ENCODE measurements at places on chromosomes 11 and 22. TPM values are rescaled to one million over a fixed set of nuclear protein-coding genes. Genes with fewer than 3 reads are reported as not detected.

DNA sequence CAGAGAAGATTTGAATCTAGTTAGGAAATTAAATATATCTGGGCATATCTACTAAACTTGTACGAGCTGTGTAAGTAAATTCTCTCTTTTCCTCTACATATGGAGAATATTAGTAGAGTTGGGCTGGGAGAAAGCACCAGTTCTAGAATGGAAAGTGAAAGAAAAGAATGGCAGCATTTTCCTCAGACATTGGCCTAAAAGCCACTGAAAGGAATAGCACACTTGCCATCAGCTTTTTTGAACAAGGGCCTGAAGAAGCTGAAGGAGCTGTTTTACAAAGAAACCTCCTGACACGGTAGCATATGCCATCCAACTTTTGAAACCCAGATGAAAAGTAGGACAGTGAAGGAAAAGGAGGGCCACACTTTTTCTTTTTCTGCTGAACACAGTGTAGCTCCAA is 1563.7 kb upstream of the TENM4 start:
- no peak overlapping the region for H3K4me3 ChIP-seq
- no peak for DNase-seq
- H3K36me3 ChIP-seq = no peaks in the 10 kb centered on the region
- H3K27ac ChIP-seq = no peak overlapping the region
- H3K4me1 ChIP-seq = no peaks in the 10 kb centered on the region

Gene MIEF1
- 35.1 TPM for total RNA-seq

GRCh38 chr11:43734256-43734655 is 53.7 kb downstream of the HSD17B12 start:
- no peaks in the 10 kb centered on the region for H3K27me3 ChIP-seq
- DNase-seq = no peak
- no peak overlapping the region for H3K4me3 ChIP-seq
- peaks cover 47% of the 10 kb centered on the region for H3K36me3 ChIP-seq
- H3K4me1 ChIP-seq = peaks cover 11% of the 10 kb centered on the region

GRCh38 chr11:7651140-7651551 is 22.2 kb downstream of the CYB5R2 start:
- no peak for DNase-seq
- no peak overlapping the region for H3K27ac ChIP-seq
- H3K36me3 ChIP-seq = peaks cover 23% of the 10 kb centered on the region
- H3K4me3 ChIP-seq = no peak overlapping the region

DNA sequence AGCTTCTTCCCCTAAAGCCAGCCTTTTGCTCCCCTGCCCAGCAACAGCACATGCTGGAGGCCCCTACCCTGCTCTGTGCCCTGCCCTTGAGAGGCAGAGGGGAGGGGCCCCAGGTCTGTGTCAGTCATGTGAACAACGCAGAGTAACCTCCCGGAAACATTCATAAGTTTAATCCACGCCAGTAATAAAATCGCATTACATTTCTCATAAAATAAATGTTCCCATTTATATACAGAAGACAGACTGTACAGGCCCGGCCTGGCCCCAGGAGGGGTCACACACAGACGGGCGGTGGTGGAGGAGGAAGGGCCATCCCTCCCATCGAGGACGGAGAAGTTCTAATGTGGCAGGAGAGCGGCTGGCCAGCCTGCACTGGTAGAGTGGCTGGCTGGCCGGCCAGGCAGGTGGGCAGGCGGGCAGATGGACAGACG is 39.5 kb downstream of the LMO1 start:
- no peaks in the 10 kb centered on the region for H3K27me3 ChIP-seq
- H3K36me3 ChIP-seq = no peaks in the 10 kb centered on the region
- no peak for DNase-seq
- no peak overlapping the region for H3K27ac ChIP-seq
- H3K4me1 ChIP-seq = no peaks in the 10 kb centered on the region

GRCh38 chr11:46984987-46985386 is 48.4 kb downstream of the CSTPP1 start:
- peaks cover 11% of the 10 kb centered on the region for H3K36me3 ChIP-seq
- DNase-seq = no peak
- H3K27me3 ChIP-seq = no peaks in the 10 kb centered on the region
- H3K4me3 ChIP-seq = no peak overlapping the region

- no peak overlapping the region for H3K27ac ChIP-seq
- peaks cover 54% of the 10 kb centered on the region for H3K27me3 ChIP-seq
- no peak for DNase-seq
- no peaks in the 10 kb centered on the region for H3K36me3 ChIP-seq
Observed at GRCh38 chr11:46912526-46913150, 5.7 kb downstream of the LRP4 start.

DNA sequence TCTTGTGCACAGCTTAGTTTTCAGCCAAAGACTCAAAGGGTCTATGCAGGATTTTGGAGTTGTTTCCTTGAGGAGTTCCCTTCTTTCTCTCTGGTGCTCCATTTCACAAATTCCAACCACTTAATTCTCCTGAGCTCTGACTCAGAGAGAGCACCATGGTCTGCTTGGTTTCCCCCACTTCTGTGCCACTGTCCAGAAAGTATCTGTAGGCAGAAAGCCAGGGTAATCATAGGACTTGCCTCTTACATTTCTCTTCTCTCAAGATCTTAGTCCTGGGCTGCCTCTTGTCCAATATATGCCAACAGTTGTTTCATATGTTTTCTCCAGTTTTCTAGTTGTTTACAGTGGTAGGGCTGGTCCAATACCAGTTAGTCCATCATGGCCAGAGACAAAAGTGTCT is 6.4 kb upstream of the MRGPRD start:
- no peak overlapping the region for H3K27ac ChIP-seq
- no peak overlapping the region for H3K4me3 ChIP-seq
- no peaks in the 10 kb centered on the region for H3K4me1 ChIP-seq
- peaks cover 11% of the 10 kb centered on the region for H3K27me3 ChIP-seq
- no peak for DNase-seq
- peaks cover 7% of the 10 kb centered on the region for H3K36me3 ChIP-seq

DNA sequence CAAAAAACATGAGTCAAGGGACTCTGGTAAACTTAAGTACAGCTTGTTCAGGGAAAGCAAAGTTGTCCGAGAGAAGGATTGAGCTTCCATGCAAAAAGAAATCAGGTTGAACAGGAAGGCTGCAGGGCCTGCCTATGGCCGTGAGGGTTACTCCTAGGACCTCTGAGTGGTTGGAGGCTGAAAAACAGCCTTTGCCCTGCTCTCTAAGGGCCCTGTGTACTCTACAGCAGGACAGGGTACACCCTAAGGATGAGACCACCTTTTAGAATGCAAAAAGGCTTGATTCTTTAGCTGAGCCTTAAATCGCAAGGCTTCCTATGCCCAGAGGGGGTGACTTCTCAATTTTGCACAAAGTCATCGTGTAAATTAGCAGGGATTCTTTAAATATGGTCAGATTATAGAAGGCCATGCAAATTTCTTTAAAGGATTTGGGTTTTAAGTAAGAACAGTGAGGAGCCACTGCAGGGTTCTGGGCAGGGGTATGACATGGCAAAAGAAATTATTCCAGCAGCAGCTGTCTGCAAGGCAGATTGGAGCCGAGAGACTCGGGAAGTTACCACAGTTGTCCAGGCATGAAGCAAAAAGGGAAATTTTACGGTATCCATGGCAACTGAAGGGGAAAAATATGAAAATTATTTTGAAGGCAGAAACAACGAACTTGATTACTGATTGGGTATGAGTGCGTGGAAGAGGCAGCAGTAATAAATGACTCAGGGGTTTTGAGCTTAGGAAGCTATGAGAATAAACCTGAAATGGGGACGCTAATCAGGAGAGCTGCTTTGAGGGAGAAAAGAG is 91.8 kb downstream of the FAM76B start:
- DNase-seq = no peak
- no peak overlapping the region for H3K4me3 ChIP-seq
- peak overlapping the region; percentile 50 for H3K27ac ChIP-seq

DNA sequence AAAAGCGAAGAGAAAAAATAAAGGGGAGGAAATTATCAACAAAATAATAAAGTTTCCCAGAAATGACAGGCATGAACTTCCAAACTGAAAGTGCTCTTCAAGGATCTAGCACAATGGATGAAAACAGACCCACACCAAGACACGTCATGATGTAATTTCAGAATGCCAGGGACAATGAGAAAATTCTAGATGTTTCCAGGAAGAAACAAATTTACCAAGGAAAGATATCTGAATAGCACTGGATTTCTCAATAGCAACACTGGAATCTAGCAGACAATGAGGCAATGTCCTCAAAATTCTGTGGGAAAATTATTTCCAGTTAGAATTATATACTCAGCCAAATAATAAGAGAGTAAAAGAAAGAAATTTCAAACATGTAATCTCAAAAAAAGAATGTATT is 46.0 kb downstream of the DENND5A start:
- no peaks in the 10 kb centered on the region for H3K27me3 ChIP-seq
- no peak overlapping the region for H3K27ac ChIP-seq
- H3K4me3 ChIP-seq = no peak overlapping the region
- no peaks in the 10 kb centered on the region for H3K36me3 ChIP-seq

DNA sequence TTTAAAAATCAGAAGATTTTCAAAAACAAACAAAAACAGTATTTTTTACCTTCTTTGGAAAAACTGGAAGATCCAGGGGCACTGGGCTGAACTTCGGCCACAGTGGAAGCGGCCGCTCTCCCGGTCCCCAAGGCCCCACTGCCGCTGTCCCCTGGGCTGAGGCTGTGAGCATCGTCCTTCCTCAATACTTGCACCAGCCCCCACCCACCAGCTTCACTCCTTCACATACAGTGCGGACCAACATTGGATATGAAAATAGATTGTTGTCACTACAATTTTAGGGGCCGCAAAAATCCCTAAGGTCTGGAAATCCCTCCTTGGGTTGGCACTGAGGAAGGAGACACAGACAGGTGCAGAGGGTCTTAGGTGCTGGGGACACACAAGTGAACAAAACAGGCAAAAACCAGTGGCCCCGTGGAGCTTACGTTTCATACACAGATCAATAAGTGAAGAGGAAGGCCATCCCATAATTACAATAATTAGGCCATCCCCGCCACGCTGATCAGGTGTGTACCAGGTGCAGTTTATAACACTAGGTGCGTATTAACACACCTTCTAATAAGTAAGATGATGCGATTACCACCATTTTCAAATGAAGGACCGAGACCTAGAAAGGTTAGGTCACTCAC is 28.2 kb upstream of the SLC22A12 start:
- H3K36me3 ChIP-seq = no peaks in the 10 kb centered on the region
- no peak overlapping the region for H3K4me3 ChIP-seq
- no peak overlapping the region for H3K27ac ChIP-seq
- H3K4me1 ChIP-seq = peaks cover 4% of the 10 kb centered on the region
- no peaks in the 10 kb centered on the region for H3K27me3 ChIP-seq

- H3K27me3 ChIP-seq = no peaks in the 10 kb centered on the region
- H3K27ac ChIP-seq = no peak overlapping the region
- DNase-seq = no peak
- no peak overlapping the region for H3K4me3 ChIP-seq
Observed at GRCh38 chr11:61495801-61496601, 12.5 kb upstream of the LRRC10B start.

DNA sequence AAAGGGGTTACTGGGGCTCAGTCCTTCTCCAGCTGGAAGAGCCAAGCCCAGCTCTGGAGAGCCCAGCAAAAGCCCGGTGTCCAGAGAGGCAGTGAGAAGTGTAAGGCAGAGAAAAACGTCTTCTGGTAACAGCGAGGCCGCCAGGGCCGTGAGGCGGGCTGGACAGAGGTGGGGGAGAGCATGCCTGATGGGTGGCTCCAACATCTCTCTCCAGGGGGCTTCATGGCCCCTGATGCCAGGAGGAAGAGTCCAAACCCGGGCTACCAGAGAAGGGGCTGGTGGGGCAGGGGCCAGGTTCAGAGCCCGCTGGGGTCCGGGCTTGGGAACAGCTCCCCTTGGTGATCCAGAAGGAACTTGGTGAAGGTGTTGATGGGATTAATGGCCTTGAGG is 21.7 kb downstream of the ARHGAP1 start:
- no peak for DNase-seq
- H3K36me3 ChIP-seq = peaks cover 14% of the 10 kb centered on the region
- peaks cover 34% of the 10 kb centered on the region for H3K4me1 ChIP-seq
- no peak overlapping the region for H3K27ac ChIP-seq
- H3K27me3 ChIP-seq = no peaks in the 10 kb centered on the region

DNA sequence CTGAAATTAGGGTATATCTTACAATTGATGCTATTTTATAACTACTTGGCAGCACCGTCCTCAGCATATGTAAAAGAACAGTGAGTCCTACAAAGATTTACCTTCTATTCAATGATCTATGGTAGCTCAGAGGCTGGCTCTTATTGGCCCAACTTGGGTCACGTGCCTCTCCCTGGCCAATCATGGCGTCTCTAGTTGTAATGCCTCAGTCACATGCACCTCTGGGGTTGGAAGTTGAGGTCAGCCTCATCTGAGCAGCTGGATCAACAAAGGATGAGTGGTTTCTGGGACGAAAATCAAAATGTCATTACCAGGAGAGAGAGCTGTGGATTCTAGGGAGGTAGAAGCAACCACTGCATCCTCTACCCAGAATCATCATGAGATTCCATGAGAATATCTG is 22.9 kb upstream of the ASPHD2 start:
- peaks cover 5% of the 10 kb centered on the region for H3K4me1 ChIP-seq
- H3K27ac ChIP-seq = no peak overlapping the region
- no peaks in the 10 kb centered on the region for H3K36me3 ChIP-seq
- H3K4me3 ChIP-seq = no peak overlapping the region
- DNase-seq = no peak
- H3K27me3 ChIP-seq = peaks cover 4% of the 10 kb centered on the region

DNA sequence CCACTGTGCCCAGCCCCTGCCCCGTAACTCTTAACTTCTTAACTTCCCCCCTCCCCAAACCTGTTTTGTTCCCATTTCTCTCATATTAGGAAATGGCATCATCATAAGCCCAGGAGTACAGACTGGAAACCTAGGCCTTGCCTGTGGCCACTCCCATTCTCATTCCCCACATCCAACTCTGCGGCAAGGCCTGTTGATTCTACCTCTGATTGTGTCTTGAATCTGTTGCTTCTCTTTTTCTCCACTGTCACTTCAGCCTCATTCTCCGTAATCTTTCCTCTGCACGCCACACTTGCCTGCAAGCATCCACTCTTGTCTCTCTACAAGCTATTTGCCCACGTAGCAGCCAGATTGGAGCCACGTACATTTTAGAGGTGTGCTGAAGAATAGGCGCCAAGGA is 25.2 kb downstream of the SGSM3 start:
- no peak for DNase-seq
- no peaks in the 10 kb centered on the region for H3K27me3 ChIP-seq
- peaks cover 65% of the 10 kb centered on the region for H3K4me1 ChIP-seq
- no peak overlapping the region for H3K27ac ChIP-seq
- H3K4me3 ChIP-seq = no peak overlapping the region
- H3K36me3 ChIP-seq = peaks cover 6% of the 10 kb centered on the region

DNA sequence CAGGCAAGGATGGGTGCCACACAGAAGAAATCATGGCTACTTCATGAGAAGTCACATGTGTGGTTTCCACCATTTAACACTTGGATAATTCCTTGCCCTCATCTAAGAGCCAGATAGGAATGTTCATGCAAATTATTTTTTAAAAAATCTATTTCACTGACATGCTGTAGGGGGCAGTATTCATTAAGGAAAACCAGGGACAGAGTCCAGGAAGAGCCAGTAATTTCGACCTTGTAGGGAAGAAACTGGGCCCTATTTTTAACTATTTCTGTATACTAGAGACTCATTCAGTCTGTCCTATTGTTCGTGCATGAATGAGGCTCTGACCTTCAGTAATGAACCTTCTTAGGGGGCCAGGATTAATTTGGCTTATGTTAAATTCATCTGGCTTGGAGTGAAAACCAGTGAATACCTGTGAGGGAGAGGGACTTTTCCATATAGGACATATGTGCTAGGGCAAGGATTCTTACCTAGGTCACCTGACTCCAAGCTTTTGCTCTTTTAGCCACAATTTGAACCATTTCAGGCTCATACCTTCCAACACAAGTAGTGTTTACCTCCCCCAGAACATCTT is 192.7 kb downstream of the NAV2 start:
- H3K27me3 ChIP-seq = no peaks in the 10 kb centered on the region
- H3K4me1 ChIP-seq = no peaks in the 10 kb centered on the region
- H3K27ac ChIP-seq = no peak overlapping the region
- no peak for DNase-seq
